ENCODE measurements at places on chromosomes 1 and 21. TPM values are rescaled to one million over a fixed set of nuclear protein-coding genes. Genes with fewer than 3 reads are reported as not detected.

S100A12 gene
- total RNA-seq: 12.6 TPM

SHISAL2A gene
- total RNA-seq: not detected

BTBD8 gene
- total RNA-seq: 6.7 TPM

FCRL2 gene
- not detected for total RNA-seq

TMCC2 gene
- 8.9 TPM for total RNA-seq

LCE1F gene
- total RNA-seq: not detected

F13B gene
- not detected for total RNA-seq

SLC37A1 gene
- total RNA-seq: 3.7 TPM

DNA sequence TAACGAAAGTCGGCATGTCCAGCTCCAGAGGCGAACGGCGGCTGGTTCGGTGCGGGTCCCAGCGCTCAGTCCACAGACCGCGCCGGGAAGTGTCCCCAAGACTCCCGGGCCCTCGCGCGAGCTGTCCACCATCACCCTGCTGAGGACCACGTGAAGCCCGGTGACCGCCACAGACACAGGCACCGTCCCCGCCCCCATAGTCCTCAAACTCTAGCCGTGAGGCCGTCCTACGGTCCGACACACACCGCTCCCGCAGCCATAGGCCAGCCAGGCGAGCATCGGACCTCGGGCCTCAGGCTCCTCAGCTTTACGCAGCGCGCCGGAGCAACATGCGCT is 535 bp downstream of the SETD4 start:
- ATAC-seq: peak; percentile 48

DNA sequence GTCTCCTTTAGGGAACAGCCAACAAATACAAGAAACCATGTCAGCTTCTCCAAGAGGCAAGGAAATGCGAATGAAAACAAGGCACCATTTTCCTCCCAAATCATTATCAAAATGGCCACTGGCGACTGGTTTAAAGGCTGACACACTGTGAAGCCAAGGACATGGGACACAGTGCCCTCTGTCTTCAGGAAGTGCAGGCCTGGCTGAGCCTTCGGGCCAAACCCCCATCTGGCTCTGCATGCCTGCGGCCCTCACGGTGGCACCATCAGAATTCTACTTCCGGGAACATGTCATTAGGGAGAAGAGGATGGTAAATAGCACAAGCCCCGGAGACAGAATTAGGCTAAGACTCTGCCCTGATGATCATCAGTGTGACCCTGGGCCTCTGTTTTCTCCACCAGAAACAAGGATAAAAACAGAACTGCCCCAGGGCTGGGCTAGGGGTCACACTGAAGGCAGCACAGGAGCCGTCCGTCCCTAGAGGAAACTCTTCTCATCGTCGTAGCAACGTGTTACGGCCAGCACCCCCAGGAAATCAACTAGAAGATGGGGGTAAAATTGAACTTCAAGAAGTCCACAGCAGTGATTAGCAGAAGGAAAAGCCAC is 103.5 kb downstream of the NPHP4 start:
- ATAC-seq: no peak

- no peak for ATAC-seq
Measured at GRCh38 chr1:114189398-114189797, 35.7 kb upstream of the SYT6 start.

DNA sequence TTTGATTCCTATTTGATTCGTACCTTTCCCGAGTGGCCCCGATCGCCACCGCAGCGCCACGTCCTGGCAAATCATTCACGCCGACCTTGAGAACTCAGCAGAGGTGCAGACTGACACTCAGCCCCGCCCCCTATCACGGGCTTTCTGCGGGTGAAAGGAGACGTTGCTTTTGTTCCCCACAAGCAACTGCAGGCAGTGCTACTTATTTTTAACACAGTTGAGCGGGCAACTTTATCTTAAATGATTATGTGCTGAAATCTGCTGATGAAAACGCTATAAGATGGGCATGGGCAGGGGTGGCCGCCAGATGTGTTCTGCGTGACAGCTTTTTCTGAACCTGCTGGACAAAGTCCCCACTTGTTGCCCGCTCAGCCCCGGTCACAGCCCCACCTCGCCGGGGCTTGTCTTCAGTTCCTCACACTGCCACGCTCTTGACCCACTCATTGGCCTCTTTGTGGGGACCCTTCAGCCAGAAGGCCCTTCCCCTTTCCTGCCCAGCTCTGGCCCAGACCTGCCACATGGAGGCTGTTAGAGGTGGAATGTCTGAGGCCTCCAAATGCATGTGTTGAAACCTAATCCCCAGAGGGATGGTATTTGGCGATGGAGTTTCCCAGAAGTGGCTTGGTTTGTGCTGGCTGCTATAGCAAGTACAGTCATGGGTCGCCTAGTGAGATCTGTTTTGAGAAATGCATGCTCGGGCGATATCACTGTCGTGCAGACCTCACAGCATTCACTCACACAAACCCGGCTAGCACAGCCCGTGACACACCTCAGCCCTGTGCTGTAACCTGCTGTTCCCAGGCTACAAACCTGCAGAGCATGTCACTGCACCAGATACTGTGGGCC is 15.7 kb upstream of the PDXK start:
- ATAC-seq: peak; percentile 36

DNA sequence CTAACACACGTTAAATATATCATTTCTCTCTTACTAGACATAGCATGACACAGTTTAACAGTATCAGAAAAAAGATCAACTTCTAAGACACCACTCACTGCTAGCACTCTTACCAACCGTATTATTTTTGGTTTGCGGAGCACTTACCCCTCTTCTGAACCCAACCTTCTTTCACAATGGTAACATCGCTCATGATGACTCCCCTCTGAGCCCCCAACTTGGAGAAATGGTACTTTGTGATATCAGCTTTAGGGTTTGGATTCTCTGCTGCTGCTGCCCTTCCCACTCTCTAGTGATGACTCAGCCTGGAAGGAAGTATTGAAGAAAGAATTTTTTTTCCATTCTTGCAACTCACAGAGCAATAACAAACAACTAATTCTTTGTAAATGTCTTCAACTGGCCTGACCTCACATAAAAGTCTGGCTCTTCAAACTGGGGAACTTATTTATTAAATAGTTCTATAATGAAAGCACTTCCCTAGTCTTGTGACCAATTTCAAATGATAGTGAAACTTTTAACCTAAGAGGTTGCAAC is 7.0 kb downstream of the AKT3 start:
- ATAC-seq: peak; percentile 69

DNA sequence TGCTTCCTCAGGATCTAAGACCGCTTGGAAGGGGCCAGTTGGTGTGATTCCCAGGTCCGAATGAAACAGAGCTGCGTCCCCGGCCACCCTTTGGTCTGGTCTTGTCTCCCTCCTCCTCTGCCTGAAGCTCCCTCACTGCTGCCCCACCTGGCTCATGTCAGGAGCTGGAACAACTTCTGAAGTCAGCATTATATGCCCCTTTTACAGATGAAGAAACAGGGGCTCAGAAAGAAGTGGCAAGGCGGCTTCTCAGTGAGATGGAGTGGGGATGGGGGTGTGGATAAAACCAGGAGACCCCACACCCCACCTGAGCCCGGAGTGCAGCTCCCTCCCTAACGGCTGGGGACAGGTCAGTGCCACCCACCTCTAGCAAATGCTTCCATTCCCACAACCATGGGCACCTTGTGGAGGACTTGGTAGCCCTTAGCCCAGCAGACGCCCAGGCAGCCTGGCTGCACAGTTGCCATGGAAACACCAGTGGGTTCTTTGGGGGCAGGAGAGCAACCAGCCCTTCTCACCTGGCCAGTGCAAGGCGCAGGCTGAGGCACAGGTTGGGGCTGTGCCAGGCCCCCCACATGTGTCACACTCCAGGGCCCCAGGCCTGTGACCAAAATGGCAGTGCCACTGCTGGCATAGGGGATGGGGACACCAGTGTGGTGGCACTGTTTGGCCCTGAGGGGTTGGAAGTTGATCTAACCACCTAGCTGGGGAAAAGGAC is 31.9 kb upstream of the ECE1 start:
- ATAC-seq: no peak

GRCh38 chr1:59013276-59013927 is 229.6 kb upstream of the JUN start:
- peak; percentile 72 for ATAC-seq

DNA sequence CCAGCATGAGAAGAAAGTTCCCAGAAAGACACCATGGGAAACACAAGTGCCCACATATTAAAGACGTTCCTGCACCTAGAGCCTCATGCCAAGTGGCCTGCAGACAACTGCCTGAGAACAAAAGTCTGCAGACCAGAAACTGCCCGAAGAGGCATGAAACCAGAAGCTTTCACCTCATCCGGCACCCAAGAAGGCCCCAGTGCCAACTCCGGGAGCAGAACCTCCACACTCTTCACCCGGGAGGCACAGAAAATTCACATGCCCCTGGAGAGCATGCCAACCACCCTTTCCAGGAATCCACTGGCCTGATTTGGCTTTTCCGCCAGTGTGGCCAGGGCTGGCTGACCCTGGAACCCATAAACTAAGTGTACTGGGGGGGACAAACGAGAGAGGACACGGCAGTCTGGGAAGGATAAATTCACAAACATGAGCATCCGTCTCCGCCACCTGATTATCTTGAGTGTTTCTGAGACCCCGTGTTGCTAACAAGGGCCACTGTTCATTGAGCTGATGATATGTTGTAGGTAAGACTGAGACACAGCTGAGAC is 6.8 kb downstream of the TFF2 start:
- no peak for ATAC-seq

DNA sequence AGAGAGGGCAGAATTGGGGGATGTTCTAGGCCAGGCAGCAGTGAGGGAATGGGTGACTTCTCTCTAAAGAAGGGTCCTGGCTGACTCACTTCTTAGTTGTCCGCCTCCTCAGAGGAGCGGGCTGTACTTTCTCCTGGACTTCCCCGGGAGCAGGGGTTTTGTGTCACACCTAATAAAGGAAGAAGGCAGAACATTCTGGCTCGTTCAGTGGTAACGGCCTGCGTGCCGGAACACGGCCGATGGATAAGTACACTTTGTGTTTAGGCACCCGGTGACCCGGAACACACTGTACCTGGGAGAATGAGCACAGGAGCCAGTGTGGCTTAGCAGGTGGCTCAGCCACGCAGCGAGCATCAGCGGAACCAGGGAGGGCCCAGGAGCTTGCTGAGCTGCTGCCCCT is 84.7 kb downstream of the FBXO2 start:
- no peak for ATAC-seq

DNA sequence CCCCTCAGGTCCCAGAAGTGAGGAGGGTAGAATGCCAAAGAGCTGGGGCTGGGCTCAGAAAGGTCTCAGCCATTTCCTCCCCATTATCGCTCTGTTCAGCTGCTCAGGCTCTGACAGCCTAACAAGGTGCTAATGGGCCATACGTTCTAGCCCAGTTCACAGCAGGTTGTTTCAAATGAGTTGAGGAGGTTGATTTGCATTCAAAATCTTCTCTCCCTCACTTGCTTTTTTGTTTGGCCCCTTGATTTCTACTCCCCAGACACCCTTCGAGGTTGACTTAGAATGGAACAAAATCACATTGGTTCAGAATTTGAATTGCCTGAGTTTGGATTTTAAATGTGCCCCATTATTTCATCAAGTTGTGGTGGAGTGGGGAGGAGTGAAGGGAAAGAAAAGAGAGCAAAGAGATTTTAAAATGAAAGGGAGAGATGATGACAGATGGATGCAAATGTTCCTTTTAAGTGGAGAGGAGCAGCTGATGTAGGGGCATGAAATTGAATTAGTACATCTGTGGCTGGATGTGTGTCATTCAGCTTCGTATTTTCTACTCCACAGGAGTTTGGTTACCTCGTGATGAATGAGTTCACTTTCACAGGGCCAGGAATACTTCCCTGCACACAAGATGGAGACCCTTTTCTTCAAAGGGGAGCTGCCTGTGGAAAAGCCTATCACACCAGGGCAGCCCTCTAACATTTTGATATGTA is 425.8 kb upstream of the CAMK1G start:
- no peak for ATAC-seq

- ATAC-seq: no peak
Measured at GRCh38 chr21:41045534-41046268, 122.3 kb upstream of the BACE2 start.

DNA sequence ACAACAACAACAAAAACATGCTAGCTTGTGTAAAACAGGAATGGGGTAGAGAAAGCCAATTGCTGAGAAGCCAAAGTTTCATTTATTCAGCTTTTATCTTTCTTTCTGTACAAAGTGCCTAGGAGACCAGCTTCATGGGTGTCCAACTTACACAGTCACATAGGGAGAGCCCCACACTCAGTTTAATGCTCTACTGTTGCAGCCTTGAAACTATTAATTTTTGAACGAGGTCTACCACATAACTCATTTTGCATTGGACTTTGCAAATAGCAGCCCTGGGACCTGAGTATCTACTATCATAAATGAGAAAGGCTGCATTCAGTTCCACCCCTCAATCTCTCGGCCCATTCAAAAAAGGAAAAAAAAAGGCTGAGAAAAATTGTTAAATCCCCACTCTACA is 98.8 kb downstream of the ZNF644 start:
- no peak for ATAC-seq

DNA sequence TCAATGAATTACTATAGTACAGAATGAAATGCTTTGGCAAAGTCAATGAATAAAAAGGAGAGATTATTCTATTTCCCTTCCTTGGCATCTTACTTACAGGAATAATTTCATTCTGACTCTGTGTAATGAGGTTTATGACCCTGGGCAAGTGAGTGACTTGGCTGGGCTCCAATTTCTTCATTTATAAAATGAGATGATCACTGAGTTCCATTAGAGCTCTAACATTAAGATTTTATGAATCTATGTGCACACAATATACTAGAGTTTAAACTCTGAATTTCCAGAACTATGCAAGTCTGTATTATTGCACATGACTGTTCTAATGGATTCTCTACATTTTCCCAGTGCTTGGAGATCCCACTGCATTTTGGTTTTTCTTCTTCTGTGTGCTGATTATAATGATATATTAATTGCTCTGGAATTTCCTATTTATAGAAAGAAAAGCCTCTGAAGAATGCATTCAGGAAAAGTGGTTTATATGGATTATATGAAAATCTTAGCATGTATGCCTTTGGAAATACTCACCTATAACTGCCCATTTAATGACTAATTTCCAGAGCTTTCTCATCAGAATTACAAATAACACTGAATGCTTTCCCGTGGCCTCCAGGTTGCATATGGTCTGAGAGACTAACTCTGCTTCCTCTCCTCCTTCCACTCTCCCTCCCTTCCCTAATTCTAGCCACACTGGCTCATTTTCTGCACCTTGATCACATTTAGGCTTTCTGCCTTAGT is 97.4 kb upstream of the CHRM3 start:
- no peak for ATAC-seq

DNA sequence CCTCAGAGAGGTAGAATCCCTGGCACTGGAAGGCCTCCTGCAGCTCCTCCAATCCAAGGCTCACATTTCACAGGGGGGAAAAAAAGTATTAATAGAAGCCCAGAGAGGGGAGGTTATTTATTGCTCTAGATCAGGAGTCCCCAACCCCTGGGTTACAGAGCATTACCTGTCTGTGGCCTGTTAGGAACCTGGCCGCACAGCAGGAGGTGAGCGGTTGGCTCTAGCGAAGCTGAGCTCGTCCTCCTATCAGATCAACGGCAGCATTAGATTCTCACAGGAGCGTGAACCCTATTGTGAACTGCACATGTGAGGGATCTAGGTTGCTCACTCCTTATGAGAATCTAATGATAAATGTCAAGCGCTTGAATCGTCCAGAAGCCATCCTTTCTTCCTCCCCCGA is 46.8 kb upstream of the RCC2 start:
- no peak for ATAC-seq

Data from gastroesophageal sphincter (tissue), 4 donors.